Stimulated activated CD8-positive, alpha-beta memory T cell treated with anti-CD3 and anti-CD28 coated beads, Interleukin-4, amount 100 ng/mL, for 4 hours (primary cell): ENCODE measurements at places on chromosomes 3 and 15.

DNA sequence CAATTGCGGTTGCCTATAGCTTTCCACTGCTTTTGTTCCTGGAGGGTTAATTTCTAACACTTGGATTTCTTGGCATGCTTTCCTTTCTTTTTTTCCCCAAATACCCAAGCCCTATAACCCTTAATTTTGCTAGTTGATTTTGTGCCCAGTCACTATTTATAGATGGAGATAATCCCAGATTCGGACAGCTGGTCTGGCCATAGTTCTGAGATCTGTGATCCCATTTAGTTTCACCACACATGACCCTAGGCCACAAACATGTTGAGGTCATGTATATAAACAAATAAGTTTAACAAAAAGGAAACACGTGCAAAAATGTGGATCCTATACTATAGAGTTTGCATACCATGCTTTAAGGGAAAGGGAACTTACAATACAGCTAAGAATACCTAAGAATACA, 111.4 kb downstream of the ZMAT3 start:
- no peak for DNase-seq

GRCh38 chr3:11566916-11567315, 76.8 kb downstream of the VGLL4 start:
- DNase-seq: no peak

GRCh38 chr3:62361824-62362223, 11.5 kb downstream of the FEZF2 start:
- no peak for DNase-seq

DNA sequence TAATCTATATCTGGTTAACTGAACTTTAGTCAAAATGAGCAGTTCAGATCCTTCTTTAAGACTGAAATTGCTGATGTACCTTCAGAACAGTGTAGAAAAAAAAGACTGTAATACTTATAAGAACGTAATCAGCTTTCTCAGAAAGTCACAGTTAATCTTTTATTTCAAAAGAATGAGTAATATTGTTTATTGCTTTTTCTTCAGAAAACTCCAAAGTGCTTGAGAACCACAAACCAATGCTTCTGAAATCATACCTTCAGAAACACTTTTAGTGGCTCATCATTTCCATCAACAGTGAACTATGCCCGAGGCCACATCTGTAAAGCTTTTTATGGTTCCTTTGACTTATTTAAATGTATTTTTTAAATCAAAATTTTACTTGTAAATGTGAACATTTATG, 33.3 kb upstream of the CLASP2 start:
- no peak for DNase-seq

DNA sequence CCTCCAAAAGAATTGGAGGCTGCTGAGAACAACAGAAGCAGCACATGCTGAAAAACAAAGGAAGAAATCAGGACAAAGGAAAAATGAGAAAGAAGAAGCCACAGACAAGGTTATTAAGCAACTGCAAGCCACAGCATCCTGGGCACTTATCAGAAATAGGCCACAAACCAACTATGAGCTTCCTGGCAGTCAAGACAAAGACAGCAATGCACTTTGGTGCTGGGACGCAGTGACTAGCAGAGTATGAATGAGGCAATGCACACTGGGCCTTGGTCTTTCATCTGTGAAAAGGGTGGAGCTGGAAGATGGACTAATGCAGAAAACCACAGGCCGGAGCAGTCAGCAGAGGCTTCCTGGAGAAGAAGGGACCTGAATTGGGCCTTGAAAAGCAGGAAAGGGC, 56.0 kb upstream of the LINGO1 start:
- DNase-seq: no peak

DNA sequence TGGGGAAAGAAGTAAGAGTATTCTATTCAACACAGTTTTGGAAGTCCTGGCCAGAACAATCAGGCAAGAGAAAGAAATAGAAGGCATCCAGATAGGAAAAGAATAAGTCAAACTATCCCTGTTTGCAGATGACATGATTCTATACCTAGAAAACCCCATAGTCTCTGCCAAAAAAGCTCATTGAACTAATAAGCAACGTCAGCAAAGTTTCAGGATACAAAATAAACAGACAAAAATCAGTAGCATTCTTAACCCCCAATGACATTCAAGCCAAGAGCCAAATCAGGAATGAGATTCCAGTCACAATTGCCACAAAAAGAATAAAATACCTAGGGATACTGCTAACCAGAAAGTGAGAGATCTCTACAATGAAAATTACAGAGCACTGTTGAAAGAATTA, 99.4 kb upstream of the MITF start:
- no peak for DNase-seq

GRCh38 chr15:23069496-23070166, 30.3 kb upstream of the TUBGCP5 start:
- DNase-seq: no peak

GRCh38 chr15:63022663-63023062, 19.9 kb upstream of the TPM1 start:
- no peak for DNase-seq

- DNase-seq: no peak
These were observed 20.1 kb downstream of the KBTBD8 start for GRCh38 chr3:67018105-67018788.

- DNase-seq: no peak
These were observed 529.8 kb upstream of the NAALADL2 start for GRCh38 chr3:174329321-174329720.

GRCh38 chr15:74752011-74752410, 3.4 kb downstream of the CYP1A2 start:
- DNase-seq: no peak

DNA sequence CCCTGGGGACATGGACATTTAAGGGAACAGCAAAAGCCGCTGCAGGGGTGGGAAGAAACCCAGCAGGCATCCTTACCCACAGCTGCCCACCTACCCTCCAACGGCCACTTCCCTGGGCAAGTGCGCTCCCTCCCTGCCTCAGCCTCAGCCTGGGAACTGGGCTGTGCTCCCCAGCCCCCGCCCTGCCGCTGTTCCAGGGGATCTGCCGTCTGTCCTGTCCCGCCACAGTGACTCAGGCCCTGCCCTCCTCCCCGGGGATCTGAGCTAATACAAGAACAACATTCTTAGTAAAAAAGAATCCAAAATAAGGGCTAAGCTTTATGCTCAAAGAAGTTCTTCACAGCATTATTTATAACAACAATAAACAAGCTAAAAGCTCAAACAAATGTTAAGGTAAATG, 7.4 kb upstream of the IQSEC1 start:
- DNase-seq: no peak

GRCh38 chr3:64108231-64108630, 84.9 kb upstream of the PSMD6 start:
- DNase-seq: no peak

GRCh38 chr3:186152361-186152798, 43.5 kb upstream of the ETV5 start:
- DNase-seq: no peak

DNA sequence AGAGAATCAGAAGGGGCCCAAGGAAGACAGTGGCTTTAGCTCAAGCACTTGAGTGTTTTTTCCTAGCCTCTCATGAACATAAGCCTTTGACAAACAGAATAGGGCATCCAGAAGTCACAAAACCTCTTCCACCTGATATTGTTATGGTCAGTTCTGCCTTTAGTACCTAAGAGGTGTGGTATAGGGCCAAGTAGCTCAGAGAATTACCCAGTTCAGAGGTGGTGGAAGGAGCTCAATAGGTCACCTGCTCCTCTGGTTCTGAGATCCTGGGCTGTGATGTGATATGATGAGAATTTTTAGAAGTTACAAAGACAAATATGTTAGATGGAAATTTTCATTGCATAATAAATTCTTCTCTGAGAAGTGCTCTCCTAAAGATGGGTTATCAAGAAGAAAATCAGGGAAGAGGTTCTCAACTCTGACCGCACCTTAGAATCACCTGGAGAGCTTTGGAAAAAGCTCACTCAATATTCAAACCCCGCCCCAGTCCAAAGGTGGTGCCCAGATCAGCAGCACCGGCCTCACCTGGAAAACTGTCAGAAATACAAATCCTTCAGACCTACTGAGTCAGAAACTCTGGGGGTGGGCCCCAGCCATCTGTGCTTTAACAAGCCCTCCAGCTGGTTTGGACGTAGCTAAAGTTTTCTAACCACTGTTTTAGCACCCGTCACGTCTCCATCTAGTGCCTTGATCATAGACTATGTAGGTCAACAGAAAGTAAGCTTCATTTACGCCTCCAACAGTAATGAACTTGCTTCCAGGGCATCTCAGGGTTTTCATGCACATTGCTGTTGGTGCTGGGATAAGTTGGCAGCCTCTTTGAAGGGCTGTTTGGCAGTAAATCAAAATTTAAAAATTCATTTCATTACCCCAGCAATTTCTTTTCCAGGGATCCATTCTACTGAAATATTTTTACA, 101.3 kb downstream of the MYH15 start:
- DNase-seq: no peak

DNA sequence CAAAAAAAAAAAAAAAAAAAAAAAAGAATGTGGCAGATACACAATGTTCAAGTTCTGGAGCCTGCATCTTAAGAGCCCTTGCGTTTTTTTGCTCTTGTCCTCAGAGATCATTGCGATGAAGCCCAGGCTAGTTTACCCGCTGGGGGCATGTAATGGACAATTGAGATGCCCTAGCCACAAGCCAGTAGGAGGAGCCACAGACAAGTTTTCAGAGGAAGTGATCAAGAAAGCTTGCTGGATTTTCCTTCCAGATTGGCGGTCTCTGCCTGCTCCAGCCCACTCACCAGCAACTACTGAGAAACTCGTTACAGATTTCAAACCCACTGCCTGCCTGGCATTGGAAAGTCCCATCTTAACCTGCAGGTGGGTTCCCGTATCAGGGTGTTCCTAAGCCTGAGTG, 192.1 kb upstream of the EOMES start:
- no peak for DNase-seq

GRCh38 chr3:150898046-150898754, 7.0 kb downstream of the MINDY4B start:
- DNase-seq: no peak

- DNase-seq: no peak
These were observed 32.2 kb upstream of the BHLHE40 start for GRCh38 chr3:4947028-4947427.

- no peak for DNase-seq
These were observed 192.3 kb downstream of the THRB start for GRCh38 chr3:24302396-24302795.
